Naive thymus-derived CD4-positive, alpha-beta T cell (primary cell): ENCODE measurements at places on chromosomes 12 and 14. TPM values are rescaled to one million over a fixed set of nuclear protein-coding genes. Genes with fewer than 3 reads are reported as not detected.

GRCh38 chr12:31496257-31496656 lies 94.7 kb downstream of the DENND5B start:
- DNase-seq: no peak

- no peak for DNase-seq
Observed at GRCh38 chr12:12180136-12180535, 86.7 kb downstream of the LRP6 start.

DNA sequence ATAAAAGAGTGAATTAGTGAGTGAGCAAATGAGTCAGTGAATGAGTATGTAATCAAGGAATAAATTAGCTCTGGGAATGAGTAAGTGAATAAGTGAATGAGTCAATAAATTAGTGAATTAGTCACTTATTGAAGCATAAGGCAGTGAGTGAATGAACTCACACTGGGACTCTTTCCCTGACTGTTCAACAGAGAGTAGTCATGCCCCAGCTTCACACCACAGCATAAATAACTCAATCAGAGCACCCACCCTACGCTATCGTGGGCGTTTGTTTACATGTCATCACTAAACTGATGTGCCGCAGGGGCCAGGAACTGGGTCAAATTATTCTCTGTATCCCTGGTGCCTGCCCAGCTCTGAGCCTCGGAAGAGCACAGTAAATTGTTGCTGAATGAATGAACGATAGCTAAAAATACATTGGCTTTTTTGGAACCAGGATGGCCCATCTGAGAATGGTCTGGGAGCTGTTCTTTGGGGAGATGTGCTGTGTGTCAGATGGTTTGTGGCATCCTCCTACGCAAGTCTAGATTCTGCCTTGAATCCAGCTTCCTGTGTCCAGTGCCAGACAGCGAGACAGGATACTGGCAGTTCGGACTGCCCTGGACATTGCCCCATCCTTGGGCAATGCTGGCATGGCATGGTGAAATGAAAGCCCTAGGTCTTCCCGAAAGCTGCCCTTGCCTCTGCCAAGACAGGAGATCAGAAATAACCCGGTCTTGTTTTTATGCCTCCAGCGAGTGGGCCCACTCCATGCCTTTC lies 98.0 kb upstream of the RTL1 start:
- DNase-seq: no peak

- no peak for DNase-seq
Observed at GRCh38 chr14:54220704-54221431, 175.9 kb upstream of the CDKN3 start.

GRCh38 chr14:95585953-95586620 lies 51.2 kb downstream of the GLRX5 start:
- no peak for DNase-seq

The IQSEC3 gene
- total RNA-seq: 5.5 TPM
